ENCODE measurements at places on chromosomes 7 and 10.

GRCh38 chr10:26274391-26274790 is 57.8 kb downstream of the GAD2 start:
- DNase-seq = no peak

DNA sequence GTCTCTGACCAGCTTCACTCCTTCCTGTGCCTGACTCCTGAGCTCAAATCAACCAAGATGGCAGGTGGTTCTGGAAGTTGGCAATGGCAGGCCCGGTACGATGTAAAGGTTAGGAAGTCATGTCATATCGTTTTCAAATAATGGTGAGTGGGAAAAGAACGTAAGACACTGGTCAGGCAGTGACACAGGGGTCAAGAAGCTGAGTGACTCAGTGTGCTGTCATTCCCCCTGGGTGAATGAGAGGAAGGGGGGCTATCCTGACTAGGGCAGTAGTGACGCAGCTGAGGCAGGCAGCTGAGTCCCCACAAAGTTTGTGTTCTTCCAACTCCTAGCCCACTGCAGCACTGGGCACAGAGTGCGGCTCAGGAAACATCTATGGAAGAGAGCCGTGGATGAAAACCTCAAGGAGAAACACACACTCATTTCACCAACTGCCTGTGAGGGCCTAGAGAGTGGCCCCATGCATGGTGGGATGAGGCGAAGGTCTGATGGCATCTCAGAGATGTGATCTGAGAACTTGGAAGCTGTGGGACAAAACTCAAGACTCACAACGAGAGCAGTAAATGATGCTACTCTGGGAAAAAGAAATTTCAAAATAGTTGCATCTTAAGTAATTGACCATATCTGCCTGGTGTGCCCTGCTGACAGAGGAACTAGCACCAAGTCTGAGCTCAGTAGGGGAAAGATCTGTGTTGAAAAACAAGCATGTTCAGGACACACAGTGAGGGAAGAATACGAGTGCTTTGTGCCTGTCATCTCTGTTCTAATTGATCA is 23.2 kb downstream of the CREB3L2 start:
- DNase-seq = peak; percentile 77

GRCh38 chr7:110262251-110262650 is 828.7 kb upstream of the LRRN3 start:
- no peak for DNase-seq

DNA sequence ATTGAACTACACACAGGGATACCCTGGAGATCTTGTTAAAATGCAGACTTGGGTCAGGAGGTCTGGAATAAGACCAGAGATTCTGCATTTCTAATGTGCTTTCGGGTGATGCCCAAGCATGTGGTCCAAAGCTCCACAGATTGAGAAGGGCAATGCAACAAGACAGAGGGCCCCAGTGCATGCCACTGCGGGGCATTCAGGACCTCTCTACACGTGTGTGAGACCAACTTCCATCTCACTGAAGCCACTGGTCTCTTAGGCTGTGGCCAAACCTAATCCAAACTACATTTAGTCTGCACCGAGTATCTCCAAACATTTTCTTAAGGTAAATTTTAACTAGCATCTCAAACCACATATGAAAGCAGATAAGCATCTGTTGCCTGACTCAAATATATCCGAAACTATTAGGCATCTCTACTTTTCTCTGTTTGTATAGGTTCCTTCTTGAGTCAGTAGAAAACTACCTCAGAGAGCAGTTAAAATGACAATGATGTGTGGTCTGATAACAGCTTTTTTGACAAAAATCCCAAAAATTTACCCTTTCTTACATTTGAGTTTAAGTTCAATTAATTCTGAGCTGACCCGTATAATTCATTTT is 107.5 kb downstream of the ELMO1 start:
- DNase-seq = no peak

DNA sequence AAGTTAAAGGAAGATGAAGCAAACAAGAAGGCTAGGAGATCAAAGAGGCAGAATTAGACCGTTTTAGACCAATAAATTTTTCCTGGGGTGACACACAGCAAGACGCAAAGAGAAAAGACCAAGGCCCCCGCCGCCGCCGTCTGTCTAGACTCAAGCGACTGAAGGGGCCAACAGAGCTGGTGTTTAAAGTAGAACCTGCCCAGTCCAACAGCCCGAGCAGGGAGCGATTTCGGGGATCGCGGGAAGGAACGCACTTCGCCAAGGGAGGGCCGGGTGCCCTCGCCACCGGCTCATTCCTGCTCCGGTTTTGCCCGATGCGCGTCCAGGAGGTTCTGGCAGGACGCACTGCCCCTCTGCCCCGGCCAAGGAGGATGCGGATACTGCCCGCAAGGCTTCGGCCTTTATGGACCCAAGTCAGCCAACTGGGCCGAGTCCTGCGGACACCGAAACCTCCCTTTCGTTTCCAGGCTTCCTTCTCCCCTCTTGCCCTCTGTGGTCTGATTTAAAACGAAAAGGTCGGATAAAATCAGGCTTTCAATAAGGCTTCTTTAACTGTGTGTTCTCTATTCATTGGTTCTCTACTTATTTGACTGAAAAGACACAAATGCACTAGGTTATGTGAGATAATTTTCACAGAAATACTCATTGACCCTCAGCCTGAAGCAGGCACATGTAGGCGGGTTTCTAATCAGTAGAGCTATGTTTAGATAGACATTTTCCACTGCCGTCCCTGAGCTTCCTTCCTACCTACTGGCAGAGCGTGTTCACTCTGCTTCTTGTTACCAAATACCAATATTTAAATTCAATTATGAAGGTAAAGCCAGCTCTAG is 2.2 kb upstream of the HOXA7 start:
- DNase-seq = no peak

GRCh38 chr10:132627666-132628531 is 90.3 kb downstream of the INPP5A start:
- peak; percentile 30 for DNase-seq
